ENCODE measurements at places on chromosomes 11 and 22.

- no peak for DNase-seq
These were observed 121.9 kb downstream of the PKNOX2 start for GRCh38 chr11:125286486-125286885.

- no peak for DNase-seq
These were observed 15.7 kb upstream of the PARVA start for GRCh38 chr11:12361682-12362081.

GRCh38 chr22:50678651-50679521 is 6.3 kb downstream of the SHANK3 start:
- peak; percentile 17 for DNase-seq

DNA sequence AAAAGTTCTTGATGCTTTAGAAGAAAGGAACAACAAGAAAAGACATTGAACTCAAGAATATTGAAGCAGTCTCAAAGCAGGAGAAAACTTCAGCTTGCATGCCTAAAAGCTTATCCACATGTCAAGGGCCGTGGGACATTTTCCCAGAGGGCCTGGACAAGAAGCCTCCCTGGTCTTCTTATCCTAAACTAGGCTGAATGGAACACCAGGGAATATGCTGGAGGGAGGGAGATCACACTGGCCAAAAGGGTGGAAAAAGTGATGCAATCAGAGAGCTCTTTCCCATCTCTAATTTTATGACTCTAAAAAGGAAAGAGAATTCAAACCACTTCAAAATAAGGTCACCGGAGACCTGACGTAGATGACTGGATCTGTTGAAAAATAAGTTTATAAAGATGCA is 107.2 kb downstream of the MPPED2 start:
- DNase-seq: no peak

GRCh38 chr11:63919267-63920125 is 2.5 kb upstream of the RCOR2 start:
- DNase-seq: peak; percentile 85

GRCh38 chr11:112652786-112653390 is 308.3 kb upstream of the NCAM1 start:
- DNase-seq: no peak

DNA sequence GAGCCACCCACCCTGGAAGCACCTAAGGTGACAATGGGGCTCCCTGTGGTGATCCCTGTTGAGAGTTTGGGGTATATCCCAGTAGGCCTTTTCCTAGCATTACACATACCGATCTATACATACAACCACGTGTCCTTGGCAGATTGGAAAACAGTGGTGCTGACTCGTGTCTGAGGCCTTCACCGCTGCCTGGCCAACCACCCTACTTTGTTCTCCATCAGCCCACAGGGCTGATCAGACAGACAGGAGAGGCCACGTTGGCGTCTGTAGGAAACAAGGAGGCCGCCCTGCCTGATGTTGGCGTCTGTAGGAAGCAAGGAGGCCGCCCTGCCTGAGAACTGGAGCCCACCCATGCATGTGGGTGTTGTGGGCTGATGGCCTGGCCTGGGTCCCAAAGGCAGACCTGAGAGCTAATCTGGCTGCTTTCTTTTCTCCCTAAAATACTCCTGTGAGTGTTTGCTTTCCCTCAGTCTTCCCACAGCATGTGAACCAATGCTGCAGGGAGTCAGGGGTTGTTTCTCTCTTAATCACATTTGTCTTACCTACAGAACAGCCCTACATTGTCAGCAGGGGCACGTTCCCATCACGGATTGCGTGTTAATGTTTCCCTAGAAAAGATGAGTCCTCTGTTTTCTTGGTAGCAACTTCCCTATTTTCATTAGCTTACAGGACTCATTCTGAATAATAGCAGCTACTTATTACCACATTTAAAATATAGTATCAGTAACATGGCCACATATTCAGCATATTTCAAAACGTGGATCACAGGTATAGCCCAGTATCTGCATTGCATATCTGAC is 57.2 kb downstream of the SBF1 start:
- no peak for DNase-seq

DNA sequence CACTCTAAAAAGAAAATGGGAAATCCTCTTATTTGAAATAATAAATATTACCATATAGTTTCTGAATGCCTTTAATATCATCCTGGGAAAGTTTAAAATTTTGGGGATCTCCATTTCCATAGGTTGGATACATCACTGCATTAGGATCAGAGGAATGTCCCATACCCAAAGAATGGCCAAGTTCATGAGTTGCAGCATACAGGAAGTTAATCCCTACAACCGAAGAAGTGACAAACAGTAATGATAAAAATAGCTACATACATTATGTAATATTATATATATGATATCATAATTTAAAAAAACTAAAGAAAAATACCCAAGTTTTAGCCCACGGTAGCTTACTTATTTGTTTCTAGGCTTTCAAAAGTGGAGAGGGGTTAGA is 7.4 kb downstream of the MMP7 start:
- no peak for DNase-seq

DNA sequence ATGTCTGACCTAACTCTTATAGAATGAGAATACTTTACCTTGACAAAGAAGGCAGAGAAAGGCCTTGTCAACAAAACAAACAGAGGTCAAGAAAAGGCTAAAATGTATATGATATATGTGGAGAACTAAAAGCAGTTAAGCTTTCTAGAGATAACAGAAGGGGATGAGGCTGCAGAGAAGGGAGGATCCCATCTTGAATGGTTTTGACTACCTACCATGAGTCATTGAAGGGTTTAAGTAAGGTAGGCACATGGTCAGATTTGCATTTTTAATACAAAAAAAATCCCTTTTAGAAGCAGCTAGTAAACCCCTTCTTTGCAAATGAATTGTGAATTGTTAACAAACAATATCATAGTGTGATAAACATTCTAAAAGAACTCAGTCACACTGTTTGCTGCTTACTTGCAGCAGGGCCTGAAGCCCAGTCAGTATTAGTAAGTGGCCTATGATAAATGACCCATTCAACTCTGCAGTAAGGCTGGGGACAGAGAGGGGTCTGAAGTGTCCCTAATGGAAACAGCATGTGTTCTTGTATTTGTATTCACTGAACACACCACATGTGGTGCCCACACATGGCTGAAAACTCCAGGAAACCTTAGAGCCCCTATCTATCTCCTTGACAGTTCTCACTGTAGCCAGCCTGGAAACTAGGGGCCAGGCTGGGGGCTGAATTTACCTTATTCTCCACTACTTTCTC is 328.8 kb upstream of the PITPNB start:
- no peak for DNase-seq

DNA sequence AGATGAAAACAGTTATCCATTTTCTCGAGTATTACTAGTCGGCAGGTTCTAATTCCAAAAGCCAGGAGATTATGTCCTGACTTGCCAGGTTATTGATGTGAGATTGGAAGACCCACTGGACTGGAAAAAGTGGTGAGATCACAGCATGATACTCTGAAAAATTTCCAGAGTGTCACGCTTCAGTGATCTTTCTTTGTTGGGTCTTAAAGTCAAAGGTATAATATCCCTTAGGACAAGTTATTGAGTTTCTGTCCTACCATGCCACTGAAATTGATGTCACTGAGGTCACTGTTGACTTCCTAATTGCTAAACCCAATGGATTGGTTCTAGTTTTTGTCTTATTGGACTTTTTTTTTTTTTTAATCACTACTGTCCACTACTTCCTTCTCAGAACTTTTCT is 104.5 kb upstream of the GRAMD1B start:
- DNase-seq: no peak

- peak; percentile 67 for DNase-seq
These were observed 57.9 kb upstream of the FSHB start for GRCh38 chr11:30172883-30173311.

DNA sequence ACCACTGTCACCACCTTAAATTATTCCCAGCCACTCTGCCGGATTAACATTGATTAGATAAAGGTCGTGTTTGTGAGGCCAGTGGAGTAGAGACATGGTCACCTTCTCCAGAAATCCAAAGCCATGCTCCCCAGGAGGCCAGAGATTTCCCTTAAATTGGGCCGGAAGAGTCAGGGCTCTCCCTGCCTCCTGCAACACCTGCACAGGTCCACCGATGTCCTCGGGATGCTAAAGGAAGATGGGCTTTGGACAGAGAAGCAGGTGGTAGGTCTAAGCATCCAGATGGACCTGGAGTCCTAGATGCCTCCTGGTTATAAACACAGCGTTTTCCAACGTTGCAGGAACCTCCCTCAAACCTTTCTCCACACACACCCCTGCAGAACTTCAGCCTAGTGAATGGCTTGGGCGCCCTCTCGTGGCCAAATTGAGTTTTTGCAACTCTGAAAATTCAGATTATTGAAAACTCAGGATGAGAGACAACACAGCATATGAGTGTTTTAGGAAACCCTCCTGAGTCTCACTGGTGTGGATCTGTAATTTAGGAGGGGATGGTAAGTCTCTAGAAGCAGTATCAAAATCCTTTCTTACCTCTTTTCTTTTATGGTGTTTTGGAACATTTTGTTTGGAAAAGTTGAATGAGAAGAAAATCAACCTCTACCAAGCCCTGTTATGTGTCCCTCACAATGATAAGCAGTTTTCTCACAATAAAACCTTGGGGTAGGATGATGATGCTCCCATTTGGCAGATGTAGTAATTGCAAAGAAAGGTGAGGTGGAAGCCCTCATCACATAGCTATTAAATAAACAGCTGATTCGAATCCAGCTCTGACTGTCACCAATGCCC is 109.6 kb downstream of the RRAS2 start:
- peak; percentile 67 for DNase-seq

- DNase-seq: no peak
These were observed 23.6 kb downstream of the MTNR1B start for GRCh38 chr11:92993004-92993403.

GRCh38 chr11:46961041-46961440 is 24.5 kb downstream of the CSTPP1 start:
- DNase-seq: no peak

DNA sequence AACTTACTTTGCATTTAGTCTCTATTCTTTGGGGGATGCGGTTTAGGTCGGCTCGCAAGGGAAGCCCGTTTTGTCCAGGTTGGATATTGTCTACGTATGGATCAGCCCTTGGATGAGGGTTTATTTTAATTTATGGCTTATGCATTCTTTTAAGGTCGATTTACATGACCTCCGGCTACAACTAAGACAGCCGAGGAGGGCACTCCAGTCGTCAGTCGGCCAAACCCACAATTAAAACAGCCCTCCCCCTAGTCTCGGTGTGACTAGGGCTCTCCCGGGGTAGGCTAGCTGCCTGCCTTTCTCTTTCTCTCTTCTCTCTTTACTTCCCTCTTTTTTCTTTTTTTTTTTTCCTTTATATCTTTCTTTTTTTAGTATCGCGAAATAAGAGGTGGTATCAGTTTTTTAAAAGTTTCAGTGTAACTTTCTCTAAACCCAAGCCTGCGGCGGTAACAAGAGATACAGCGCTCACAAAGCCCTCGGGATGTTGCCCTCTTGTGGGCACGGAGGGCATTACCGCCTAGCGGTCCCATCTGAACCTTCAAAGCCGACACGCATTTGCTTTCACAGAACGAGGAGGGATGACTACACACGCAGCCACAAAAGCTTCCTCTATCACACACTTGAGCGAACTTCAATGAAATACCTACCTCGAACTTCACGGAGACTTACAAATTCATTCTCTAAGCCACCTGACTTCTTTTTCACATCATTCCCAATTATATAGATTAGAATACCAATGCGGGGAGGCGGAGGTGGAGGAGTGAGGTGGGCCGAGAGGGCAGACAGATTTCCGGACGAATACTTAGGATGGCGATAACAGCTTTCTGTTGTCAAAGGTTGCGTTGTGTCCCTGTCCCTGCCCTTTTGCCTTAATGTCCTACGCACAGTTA is 132.3 kb upstream of the C11orf58 start:
- peak; percentile 78 for DNase-seq

GRCh38 chr11:58796333-58796732 is 48.2 kb downstream of the GLYATL2 start:
- no peak for DNase-seq

- peak; percentile 47 for DNase-seq
These were observed 51.5 kb downstream of the FAM181B start for GRCh38 chr11:82682003-82682751.

GRCh38 chr11:123587559-123587958 is 66.9 kb downstream of the SCN3B start:
- DNase-seq: no peak

GRCh38 chr11:28521075-28521474 is 412.9 kb downstream of the METTL15 start:
- DNase-seq: no peak

GRCh38 chr11:126437731-126438130 is 82.2 kb downstream of the ST3GAL4 start:
- no peak for DNase-seq

- no peak for DNase-seq
These were observed 88.8 kb downstream of the MRTFA start for GRCh38 chr22:40547729-40548143.

DNA sequence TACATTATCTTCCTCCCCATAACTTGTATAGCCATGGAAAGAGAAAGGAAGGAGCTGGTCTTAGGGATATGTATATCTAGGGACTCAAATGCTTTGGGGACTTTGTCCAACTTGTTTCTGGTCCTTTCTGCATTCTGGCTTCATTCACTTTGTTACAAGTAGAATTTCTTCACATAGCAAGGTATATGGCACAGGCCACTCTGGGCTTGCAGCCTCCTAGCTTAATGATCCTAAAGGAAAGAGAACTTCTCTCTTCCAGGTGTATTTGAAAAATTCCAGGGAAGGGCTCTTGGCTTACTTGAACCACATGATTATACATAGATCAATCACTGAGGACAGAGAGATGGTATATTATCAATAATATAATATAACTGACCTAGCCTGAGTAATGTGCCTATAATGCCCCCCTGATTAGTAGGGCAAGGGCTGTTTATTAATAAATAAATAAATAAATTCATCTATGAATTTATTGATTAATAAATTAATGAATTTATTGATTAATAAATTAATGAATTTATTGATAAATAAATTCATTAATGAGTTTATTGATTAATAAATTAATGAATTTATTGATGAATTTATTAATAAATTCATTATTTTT is 48.2 kb upstream of the CEP295 start:
- no peak for DNase-seq

DNA sequence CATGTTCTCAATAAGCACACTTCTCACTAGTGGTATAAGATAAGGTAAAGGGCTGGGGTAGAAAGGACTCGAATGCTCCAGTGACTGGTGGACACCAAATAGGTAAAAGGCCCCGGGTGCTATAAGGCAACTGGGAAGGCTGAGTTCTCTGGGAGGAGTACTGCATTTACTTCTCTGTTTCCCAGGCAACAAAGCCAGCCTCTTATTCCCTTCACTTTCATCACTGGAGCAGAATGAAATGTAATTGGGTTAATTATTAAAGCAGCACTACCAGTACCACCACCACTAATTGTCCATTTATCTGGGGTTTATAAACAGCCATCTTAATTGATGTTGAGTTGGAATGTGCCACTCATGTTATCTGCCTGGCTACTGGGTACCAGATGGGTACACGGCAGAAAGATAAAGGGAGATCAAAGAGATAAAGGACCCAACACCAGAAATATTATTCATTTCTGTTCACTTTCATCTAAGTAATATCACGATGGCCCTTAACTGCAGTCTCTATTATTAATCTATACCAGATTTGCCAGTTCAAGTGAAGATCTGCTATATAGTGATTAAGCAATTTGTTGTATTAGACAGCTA is 94.4 kb upstream of the CHRM4 start:
- no peak for DNase-seq

- no peak for DNase-seq
These were observed 77.7 kb downstream of the FAM76B start for GRCh38 chr11:95711945-95712221.

Data from D341Med (cell line).